ENCODE measurements at places on chromosomes 2 and 18. TPM values are rescaled to one million over a fixed set of nuclear protein-coding genes. Genes with fewer than 3 reads are reported as not detected.

Gene ALLC
- total RNA-seq, result 0.77 TPM

Gene EML6
- total RNA-seq, result 11.4 TPM

Gene CIB4
- total RNA-seq, result not detected

Gene TWIST2
- total RNA-seq, result 12.3 TPM

Gene C18orf54
- total RNA-seq, result 11.0 TPM

Gene UGT1A8
- total RNA-seq, result not detected

Gene IL1F10
- total RNA-seq, result not detected

Gene KCNS3
- 10.9 TPM for total RNA-seq

Gene BMP10
- total RNA-seq, result not detected

Gene AKAIN1
- 1.3 TPM for total RNA-seq

Gene MROH2A
- not detected for total RNA-seq

Gene IL36B
- total RNA-seq, result not detected

Gene TBR1
- total RNA-seq, result 1.7 TPM

Gene SEC11C
- 39.1 TPM for total RNA-seq

Gene PPM1G
- 54.4 TPM for total RNA-seq

Gene XDH
- total RNA-seq, result 0.93 TPM

Gene KIAA2012
- total RNA-seq, result not detected

Gene NT5C1B
- total RNA-seq, result not detected

Gene RAB12
- 58.5 TPM for total RNA-seq

Gene RFX8
- total RNA-seq, result 1.5 TPM

Gene CASP10
- total RNA-seq, result 11.5 TPM

Gene SAG
- 16.7 TPM for total RNA-seq

Gene SMARCAL1
- total RNA-seq, result 42.5 TPM

Gene EFR3B
- total RNA-seq, result 32.6 TPM

Gene CCDC148
- total RNA-seq, result 13.1 TPM

Gene TMEM169
- 19.5 TPM for total RNA-seq

Gene DCC
- total RNA-seq, result 10.0 TPM

Gene SCYGR4
- total RNA-seq, result not detected

Gene SLC4A3
- total RNA-seq, result 9.8 TPM

Gene SEPTIN10
- total RNA-seq, result 83.8 TPM

Gene SLC9A4
- total RNA-seq, result 0.55 TPM

Data from camera-type eye (tissue), 1 donor.